ENCODE measurements at places on chromosomes 4 and X.

- no peak for DNase-seq
These were observed 27.6 kb downstream of the MORF4L2 start for GRCh38 chrX:103658681-103659433.

DNA sequence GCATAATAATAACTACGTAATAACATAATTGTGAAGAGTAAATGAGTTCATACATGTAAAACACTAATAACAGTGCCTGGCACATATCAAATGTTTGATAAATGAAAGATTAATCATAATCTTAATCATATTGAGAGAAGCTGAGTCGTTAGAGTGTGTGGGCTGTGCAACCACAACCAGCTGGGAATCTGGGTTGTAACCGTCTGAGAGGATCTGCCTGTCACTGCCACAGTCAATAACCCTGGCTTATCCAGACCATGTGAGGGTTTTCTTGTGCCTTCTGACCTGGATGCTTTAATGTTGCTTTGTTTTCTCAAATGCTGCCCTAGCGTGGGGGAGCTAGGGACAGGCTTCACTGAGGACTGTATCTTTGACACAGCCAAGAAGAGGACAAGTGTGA, 73.9 kb downstream of the TRPC5 start:
- no peak for DNase-seq

GRCh38 chr4:122665161-122665929, 44.5 kb upstream of the IL21 start:
- no peak for DNase-seq

- no peak for DNase-seq
These were observed 58.7 kb downstream of the UGT2A3 start for GRCh38 chr4:68892861-68893260.

DNA sequence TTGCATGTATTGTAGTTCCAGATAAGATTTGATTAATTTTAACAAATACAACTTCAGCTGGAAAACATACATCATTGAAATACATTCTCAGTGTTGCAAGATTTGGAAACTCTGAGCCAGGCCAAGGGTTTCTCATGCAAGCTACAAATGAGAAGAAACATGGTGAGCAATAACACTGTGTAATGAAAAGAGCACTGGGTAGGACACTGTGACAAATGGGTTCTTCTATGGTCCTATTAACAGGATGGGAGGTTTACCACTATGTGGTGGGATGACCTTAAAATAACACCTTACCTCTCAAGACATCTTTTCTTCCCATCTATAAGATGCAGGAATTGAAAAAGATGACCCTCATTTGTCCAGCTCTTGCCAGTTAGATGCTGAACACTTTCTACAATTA, 19.6 kb upstream of the NDNF start:
- DNase-seq = no peak

DNA sequence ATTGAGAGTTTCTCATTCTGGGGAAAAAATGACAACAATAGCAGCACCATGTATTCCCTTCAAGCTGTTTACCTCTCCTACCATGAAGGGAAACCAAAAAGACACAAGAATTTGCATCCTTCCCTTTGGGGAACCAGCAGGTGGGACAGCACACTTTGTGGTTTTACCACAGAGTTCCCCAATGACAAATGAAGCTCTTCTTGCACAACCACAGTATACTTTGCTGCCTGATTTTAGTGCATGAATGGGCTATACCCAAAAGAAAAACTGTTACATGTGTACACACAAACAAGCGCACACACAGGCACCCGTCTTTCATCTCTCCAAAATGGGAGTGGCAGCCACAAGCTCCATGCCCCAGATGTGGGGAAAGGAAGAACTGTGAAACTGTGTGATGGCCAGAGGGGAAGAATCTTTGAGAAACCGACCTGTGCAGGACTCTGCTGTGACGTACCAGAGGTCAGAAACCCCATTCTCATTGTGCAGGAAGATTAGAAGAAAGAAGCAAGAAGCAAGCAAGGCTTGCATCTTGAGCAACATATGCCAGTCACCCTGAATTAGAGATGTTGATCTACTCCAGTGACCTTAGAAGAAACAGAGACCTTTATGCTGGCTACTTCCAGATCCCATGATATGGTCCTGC, 2.7 kb upstream of the MAML3 start:
- DNase-seq = no peak

- DNase-seq = no peak
These were observed 9.7 kb upstream of the SYP start for GRCh38 chrX:49209434-49210251.

DNA sequence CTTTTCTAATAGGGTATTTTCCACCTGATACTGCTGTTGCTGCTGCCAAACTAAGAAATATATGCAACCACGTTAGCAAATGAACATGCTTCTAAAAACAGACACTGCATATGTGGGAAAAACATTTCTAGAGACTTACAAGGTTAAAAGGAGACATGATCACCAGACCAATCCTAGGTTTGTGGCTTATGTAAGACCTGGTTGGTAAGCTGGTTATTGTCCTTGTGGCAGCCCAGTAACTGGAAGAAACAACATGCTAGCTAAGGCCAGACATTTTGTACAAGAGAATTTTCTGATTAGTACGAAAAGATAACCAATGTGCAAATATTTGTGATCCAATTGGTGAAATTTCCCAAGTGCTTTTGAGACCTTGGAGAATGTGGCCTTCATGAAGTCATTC, 112.0 kb downstream of the AFF2 start:
- no peak for DNase-seq

- DNase-seq = no peak
These were observed 54.3 kb downstream of the IGFBP7 start for GRCh38 chr4:57055886-57056285.

- DNase-seq = no peak
These were observed 243.1 kb upstream of the ANXA3 start for GRCh38 chr4:78308517-78308916.

- no peak for DNase-seq
These were observed 77.3 kb upstream of the NOCT start for GRCh38 chr4:138938366-138938690.
